ENCODE measurements at places on chromosomes 6 and 20.

DNA sequence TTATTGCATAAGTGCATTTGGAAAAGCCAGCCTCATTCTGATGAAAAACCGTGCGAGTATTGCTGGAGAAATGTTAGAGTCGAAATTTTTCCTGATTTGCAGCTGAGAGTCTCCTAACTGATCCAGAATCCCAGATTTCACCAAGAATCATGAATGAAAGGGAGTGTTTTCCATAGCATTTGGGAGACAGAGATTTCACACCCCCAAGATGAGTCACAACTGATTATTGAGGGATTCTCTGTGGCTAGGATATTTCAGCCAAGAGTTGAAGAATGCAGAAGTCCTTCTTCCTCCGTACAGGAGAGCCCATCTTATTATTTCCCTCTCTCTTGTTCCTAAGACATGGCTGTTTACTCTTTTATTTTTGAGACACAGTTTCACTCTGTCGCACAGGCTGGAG lies 82.2 kb upstream of the SALL4 start:
- no peak for DNase-seq

DNA sequence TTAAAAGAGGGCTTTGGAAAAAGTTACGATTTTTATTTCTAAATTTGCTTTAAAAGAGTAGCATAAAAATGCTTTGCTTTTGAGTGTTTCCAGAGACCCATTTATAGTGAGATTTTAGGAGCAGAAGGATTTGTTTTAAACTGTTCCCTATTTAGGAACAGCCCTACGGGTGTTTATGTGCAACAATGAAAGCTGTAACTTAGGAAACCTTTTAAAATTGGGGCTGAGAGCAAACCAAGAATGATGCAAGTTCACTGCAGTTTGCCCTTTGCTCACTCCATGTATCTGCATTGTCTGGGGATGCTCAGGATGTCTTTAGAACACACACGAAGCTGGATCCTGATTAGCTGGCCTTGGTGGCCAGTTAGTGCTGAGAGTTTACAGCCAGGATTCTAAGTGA lies 40.9 kb downstream of the GHRH start:
- no peak for DNase-seq

GRCh38 chr20:34495916-34496315 lies 20.3 kb upstream of the DYNLRB1 start:
- DNase-seq: no peak

- no peak for DNase-seq
Measured at GRCh38 chr6:16540804-16541752, 220.2 kb downstream of the ATXN1 start.

GRCh38 chr6:142350309-142350708 lies 48.5 kb downstream of the ADGRG6 start:
- no peak for DNase-seq

GRCh38 chr6:17086469-17086868 lies 15.4 kb upstream of the STMND1 start:
- DNase-seq: peak; percentile 46

DNA sequence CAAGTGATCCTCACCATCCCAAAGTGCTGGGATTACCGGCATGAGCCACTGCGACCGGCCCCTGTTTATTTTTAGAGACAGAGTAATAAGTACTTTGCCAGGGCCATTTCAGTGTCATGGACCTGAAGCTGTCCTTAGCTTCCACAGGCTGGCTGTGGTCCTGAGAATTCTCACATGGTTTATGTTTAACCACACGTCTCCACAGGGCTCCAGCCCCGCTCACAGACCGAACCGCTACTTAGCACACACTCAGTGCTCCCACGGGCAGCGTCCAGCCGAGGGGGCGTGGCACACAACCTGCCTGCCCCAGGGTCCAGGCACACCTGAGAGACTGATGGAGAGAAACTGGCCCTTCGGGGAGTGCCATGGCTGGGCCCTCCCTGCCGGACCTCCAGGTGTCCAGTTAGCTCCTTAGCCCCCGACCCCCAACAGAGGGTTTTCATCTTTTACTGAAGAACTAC lies 11.7 kb downstream of the ACSS1 start:
- no peak for DNase-seq

- no peak for DNase-seq
Measured at GRCh38 chr6:106087548-106088325, 1.6 kb downstream of the PRDM1 start.

DNA sequence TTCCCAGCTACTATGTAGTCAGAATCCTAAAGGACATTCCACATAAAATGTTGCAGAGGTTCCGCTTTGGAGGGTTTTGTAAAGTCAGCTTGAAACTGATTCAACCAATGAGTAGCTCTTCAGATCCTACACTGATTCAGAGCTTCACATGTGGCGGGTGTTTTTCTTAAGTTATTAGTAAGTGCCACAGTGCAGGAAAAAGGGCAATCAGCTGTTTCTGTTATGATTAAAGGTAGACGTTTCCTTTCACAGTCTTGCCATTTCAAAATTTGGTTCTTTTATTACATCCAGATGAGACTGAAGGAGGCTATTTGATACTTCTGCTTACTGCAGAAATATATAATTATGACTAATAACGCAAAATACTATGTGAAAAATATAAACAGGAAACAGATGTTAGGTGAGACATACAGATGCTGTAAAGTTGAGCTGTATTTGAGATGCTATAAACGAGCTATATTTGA lies 443.9 kb downstream of the CDKAL1 start:
- no peak for DNase-seq

GRCh38 chr20:4776079-4776630 lies 54.4 kb downstream of the PRND start:
- no peak for DNase-seq

DNA sequence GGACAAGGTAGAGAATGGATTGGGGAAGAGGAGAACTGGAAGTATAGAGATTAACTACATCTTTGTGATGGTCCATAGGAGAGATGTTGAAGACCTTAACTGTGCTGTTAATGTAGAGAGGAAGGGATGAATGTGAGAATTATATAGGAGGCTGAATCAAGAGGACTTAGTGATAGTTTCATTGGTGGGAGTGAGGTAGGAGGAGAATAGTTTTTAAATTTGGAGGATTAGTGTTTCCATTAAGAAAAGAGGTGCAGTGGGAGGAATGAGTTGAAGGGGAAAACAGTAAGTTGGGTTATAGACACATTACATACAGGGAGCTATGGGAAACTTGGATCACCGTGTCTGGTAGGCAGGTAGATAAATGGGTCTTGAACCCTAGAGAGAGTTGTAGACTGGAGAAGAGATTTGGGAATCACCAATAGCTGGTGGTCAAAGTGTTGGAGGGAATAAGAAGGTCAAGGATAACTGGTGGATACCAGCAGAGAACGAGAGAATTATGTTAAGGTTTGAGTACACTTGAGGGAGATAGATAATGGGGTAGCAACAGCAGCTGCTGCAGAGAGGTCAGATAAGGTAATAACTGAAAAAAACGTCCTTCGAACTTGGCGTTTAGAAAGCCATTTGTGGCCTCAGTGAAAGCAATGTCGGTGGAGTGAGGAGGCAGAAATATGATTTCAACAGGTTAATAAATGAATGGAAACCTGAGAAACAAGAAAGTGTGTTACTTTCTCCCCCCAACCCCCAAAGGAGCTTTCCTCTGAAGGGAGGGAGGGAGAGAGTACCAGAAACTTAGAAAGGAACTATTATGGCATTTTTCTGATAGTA lies 3.1 kb downstream of the C6orf89 start:
- no peak for DNase-seq

DNA sequence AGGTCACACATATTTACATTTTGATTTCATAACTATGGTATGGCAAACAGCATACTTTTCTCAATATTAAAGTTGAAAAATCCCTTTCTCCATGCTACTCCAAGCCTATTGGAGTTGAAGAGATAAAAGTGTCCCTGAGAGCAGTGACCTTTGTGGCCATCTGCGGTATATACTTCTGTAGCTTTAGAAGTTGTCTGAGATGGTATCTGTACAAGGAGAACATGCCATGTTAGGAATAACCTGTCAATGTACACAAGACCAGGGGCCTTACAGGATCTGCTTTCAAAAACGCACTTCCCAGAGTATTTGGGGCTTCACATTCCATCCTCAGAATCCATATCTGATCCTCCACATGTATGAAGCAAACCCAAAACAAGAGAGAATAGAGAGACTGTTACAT lies 226.7 kb downstream of the MEI4 start:
- DNase-seq: no peak

GRCh38 chr6:170435766-170436165 lies 117.3 kb downstream of the PSMB1 start:
- DNase-seq: no peak

DNA sequence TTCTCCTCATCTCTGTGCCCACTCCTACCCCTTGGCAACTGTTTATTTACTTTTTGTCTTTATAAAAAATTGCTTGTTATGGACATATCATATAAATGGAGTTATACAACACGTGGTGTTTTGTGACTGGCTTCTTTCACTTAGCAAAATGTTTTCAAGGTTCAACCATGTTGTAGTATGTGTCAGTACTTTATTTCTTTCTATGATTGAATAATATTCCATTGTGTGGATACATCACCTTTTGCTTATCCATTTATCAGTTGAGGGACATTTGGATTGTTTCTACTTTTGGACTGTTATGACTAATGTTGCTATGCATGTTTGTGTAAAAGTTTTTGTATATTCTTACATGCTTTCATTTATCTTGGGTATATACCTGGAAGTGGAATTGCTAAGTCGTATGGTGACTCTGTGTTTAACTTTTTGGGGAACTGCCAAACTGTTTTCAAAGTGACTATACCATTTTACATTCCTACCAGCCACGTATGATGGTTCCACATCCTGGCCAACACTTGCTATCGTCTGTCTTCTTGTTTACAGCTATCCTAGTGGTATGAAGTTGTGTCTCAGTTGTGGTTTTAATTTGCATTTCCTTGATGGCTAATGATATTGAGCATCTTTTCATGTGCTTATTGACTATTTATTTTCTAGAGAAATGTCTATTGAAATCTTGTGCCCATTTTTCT lies 84.4 kb downstream of the SLX4IP start:
- peak; percentile 7 for DNase-seq

DNA sequence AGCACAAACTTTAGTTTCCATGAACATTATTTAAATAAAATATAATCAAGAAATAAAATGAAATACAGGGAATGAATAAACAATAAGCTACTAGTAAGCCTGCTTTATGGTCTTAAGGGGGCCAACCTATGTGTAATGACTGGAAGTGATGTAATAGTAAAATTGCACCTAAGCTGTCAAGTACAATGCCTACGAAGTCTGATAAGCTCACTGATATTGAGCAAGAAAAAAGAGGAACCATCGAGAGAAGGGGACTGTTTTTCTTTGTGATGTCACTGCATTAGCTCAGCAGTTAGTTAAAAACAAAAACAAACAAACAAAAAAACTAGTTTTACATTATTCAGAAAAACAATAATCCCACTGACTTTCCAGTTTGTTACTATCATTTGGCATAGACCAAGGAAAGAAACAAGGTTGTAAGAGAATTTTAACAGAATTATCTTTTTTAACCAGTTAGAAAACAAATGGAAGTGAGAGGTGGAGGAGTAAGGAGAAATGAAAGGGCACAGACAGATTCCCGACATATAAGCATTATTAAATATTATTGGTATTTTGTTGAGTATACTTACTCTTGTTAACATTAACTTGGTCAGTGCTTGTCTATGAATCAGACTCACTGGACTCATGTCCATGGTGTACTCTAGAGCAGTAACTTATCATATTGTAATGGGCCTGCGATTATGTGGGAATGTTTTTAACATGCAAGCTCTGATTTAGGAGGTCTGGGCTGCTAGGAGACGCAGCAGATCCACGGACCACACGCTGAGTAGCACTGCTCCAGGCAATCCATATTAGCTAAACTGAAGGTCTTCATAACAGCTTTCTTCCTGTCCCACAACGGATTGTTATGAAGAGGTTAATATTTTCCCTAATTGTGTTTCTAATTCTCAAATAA lies 99.6 kb upstream of the HMGCLL1 start:
- no peak for DNase-seq

- DNase-seq: no peak
Measured at GRCh38 chr6:99602520-99603420, 3.9 kb upstream of the PRDM13 start.

GRCh38 chr6:78222226-78222625 lies 569.4 kb downstream of the MEI4 start:
- DNase-seq: no peak

DNA sequence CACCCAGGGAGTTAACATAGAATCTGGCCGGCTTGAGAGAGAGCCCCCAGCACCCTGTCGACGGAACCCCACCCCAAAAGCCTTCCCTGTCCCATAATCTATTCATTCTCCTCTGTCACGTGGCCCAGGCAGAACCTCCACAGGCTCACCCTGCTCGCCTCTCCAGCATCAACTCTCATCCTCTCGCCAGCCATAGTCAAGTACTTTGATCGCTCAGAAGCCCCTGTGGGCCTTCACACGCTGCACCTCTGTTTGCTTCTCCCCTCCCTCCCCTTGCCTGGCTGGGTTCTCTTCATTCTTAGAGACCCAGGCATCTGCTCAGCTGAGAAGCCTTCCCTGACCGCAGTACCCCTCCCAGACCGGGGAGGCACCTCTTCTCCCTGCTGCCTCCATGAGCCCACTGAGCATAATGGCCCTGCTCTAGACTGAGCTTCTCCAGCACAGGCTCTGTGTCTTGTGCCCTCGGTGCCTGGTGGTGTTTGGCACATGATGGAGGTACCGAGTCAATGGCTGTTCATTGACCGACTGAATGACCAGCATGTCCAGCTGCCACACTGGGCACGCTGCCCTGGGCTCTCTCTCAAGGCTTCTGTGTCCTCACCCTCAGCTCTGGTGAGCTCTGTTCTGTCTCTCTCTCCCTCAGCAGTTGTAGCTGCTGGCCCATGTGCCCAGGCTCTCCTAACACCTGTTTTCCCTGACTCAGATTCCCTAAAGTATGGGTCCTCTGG lies 33.7 kb downstream of the PKIG start:
- no peak for DNase-seq

DNA sequence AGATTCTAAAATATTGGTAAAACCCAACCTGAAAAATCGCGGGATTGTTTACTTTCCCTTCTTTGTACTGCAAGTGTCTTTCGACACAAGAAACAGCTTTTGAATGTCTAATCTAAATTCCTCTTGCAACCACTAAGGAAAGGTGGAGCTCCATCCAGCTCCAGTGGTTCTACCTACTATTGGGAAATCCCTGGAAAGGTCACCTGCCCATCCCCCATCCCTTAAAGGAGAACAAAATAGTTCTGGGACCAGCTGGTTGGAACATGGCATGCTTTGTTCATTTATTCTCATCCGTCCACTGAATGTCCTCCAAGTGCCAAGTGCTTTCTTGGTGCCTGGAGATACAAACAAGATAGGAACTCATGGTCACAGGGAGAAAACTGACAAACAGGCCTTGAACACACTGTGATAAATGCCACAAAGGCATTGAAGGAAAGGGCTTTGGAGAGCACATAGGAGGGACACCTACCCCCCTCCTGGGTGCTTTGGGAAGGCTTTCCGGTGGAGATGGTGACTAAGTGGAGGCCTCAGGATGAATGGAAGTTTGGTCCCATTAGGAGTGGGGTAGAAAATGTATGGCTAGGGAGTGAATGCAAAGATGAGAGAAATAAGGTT lies 2.3 kb upstream of the CITED2 start:
- no peak for DNase-seq

- no peak for DNase-seq
Measured at GRCh38 chr6:9334979-9335378, 899.6 kb upstream of the SLC35B3 start.

GRCh38 chr6:89582669-89583325 lies 55.8 kb downstream of the LYRM2 start:
- DNase-seq: no peak
